ENCODE measurements at places on chromosomes 6 and 20. TPM values are rescaled to one million over a fixed set of nuclear protein-coding genes. Genes with fewer than 3 reads are reported as not detected.

Gene PRKN
- 2.1 TPM for total RNA-seq

Gene VAPB
- 52.9 TPM for total RNA-seq

Gene DYNLRB1
- 110 TPM for total RNA-seq

Gene PGC
- 266 TPM for total RNA-seq

Gene ANKEF1
- 7.4 TPM for total RNA-seq

Gene CENPW
- total RNA-seq = 8.5 TPM

Gene NCR2
- not detected for total RNA-seq

Gene GSTA3
- 0.50 TPM for total RNA-seq

Gene MYLIP
- 30.5 TPM for total RNA-seq

Gene VARS1
- total RNA-seq = 103 TPM

Gene TP53INP2
- 13.2 TPM for total RNA-seq

Gene GATA5
- total RNA-seq = 2.5 TPM

Gene NKX2-4
- total RNA-seq = not detected

Gene MUC22
- total RNA-seq = 0.20 TPM

Gene TUBB1
- 2.0 TPM for total RNA-seq

Gene IMPG1
- total RNA-seq = not detected

Gene STX11
- 31.3 TPM for total RNA-seq

Gene GPLD1
- total RNA-seq = 1.7 TPM

Gene KIF13A
- total RNA-seq = 42.7 TPM

Gene PAX1
- not detected for total RNA-seq

Gene TXLNB
- 0.73 TPM for total RNA-seq

Gene CALHM4
- not detected for total RNA-seq

Gene METTL24
- total RNA-seq = 3.3 TPM

Gene LCA5
- total RNA-seq = 5.1 TPM

Gene NINL
- total RNA-seq = 17.0 TPM

Gene HRH3
- not detected for total RNA-seq

Gene LY86
- 10.9 TPM for total RNA-seq

Gene LAMP5
- 5.3 TPM for total RNA-seq

Gene SPTLC3
- total RNA-seq = 20.7 TPM

Gene LIME1
- 7.1 TPM for total RNA-seq

Gene TINAG
- total RNA-seq = not detected

Gene RANBP9
- 34.9 TPM for total RNA-seq

Gene C20orf141
- total RNA-seq = not detected

Gene TDP2
- 33.9 TPM for total RNA-seq

Gene STK38
- total RNA-seq = 40.2 TPM

Gene SERPINB6
- total RNA-seq = 99.3 TPM

Gene SYCP2
- total RNA-seq = 1.8 TPM

Gene SYCP2L
- total RNA-seq = 0.41 TPM

Gene MED23
- total RNA-seq = 27.3 TPM

Gene CNBD2
- 3.3 TPM for total RNA-seq

Gene RIPOR2
- total RNA-seq = 56.8 TPM

Gene LAMA4
- total RNA-seq = 87.5 TPM

Gene GNAS
- 723 TPM for total RNA-seq

Gene ZDHHC14
- 8.2 TPM for total RNA-seq

Gene ADAM33
- 15.4 TPM for total RNA-seq

Gene XKR7
- total RNA-seq = not detected

Gene TTBK1
- total RNA-seq = 0.26 TPM

Gene TRIM10
- not detected for total RNA-seq

Gene TSBP1
- total RNA-seq = not detected
